ENCODE measurements at places on chromosomes 12 and 14.

DNA sequence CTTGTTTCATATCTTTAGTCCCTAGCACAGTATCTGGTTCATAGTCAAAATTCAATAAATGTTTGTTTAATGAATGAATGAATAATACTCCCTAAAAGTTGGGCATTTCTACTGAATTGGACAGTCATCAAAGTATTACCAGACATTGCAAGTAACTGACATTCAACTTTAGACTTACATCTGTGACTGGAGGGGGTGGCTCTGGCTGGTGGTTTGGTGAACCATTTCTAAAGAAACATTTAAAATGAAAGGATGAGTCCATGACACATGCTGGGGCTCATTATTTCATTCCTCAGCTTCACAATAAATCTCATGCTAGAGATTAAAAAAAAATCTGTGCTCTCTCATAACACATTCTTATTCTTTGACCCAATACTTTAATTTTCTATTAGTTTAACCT is 20.6 kb upstream of the CSRNP2 start:
- no peak for DNase-seq

DNA sequence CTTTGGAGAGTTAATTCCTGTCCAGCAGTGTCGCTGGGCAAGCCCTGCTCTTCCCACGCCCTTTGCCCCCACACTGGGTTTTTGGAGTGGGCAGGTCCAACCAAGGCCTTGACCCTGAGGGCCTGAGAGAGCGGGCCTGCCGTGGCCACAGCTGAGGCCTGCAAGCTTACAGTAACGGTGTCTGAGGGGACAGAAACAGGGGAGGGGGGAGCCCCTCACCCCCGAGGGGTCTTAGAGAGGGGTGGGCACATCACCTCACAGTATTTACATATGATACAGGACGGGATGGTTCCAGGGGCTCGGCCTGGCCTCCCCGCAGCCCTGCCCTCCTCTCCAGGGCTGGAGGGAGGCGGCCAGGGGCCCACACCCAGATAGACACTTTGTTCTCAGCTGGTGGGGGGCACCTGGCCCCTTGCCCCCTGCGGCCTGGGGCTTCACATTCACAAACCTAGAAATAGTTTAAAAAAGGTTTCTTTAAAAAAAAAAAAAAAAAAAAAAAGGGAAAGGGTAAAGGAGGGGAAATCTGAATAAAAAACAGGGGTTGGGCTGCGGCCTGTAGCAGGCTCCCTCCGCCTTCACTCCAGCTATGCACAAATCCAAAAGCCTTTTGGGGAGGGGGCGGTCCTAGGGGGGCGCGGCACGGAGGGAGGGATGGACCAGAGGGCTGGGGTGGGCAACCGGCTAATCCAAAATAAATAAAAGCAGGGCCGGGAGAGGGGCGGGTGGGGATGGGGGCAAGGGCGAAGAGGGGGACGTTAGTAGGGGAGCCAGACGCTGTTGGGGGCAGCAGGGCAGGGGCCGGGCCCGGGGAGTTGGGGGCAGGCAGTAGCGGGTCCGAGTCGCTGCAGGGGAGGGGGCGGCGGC is 14.8 kb upstream of the PLA2G1B start:
- no peak for DNase-seq

DNA sequence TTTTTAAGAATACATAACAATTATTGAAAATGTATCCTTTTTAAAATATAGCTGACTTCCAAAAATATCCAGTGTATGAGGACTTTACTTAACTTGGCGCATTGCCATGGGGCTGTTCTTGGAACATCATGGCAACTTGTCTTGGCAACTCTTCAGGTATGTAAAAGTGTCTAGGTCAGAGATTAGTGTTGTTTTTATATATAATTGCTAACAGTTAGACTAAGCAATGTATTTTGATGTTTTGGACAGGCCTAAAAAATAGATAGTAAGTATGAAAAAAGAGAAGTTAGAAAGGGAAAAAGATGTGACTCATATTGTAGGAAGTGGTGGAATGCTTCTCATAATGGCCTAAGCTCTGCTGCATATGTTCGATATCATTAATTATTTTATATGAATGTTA is 70.9 kb downstream of the MON2 start:
- DNase-seq = no peak

GRCh38 chr14:74867673-74868072 is 8.3 kb downstream of the PROX2 start:
- DNase-seq = no peak

DNA sequence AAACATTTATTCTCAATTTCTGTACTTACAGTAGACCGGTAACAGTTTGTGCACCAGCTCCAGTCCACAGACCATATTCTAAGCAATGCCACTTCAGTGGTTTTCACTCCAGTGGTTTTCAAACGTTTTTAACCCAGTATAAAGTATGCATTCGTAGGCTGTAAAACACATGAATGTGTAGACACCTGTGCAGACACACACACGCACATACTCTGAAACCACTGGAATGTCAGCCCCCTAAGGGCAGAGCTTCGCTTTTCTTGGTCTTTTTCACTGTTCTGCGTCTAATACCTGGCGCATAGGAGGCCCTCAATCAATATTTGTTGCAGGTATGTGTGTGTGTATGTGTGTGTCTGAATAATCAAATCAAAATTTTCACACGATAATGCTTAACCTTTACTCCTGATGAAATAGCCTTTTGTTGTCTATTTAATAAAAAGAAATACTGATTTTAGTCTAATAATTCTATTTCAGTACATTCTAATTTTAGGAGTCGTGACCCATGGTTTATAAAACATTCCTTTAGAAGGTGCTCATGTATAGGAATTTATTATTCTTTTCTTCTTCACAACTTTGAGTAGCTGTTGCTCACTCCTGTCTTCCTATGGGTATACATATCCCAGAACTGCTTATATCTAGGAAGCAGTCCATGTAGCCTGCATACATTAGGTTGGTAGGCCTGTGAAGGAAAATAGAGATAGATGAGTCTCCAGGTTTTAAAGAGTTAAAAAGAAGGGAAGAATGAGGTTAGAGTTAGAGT is 73.6 kb upstream of the REP15 start:
- no peak for DNase-seq

- no peak for DNase-seq
Observed at GRCh38 chr12:130138478-130138877, 23.8 kb upstream of the FZD10 start.
